ENCODE measurements at places on chromosomes 2 and 18.

DNA sequence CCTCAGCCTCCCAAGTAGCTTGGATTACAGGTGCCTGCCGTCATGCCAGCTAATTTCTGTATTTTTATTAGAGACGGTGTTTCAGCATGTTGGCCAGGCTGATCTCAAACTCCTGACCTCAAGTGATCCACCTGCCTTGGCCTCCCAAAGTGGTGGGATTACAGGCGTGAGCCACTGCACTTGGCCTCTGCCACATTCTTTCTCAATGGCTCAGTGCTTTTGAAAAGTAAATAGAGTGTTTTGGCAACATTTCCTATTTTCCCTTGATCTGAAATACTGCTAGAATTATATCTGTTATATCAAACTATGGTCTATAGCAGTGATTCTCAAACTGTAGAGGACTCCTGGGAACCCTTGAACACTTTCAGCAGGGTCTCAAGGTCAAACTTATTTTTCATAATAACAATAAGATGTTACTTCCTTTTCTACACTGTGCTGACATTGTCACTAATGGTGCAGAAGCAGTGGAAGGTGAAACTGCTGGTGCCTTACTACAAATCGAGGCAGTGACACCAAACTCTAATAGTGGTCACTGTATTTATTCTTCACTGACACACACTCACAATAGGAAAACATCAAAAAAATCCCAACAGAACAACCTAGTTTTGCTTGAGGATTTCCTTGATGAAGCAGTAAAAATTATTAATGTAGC lies 10.6 kb downstream of the DAW1 start:
- no peak for DNase-seq

GRCh38 chr2:41865263-41865662 lies 182.6 kb upstream of the PKDCC start:
- no peak for DNase-seq

DNA sequence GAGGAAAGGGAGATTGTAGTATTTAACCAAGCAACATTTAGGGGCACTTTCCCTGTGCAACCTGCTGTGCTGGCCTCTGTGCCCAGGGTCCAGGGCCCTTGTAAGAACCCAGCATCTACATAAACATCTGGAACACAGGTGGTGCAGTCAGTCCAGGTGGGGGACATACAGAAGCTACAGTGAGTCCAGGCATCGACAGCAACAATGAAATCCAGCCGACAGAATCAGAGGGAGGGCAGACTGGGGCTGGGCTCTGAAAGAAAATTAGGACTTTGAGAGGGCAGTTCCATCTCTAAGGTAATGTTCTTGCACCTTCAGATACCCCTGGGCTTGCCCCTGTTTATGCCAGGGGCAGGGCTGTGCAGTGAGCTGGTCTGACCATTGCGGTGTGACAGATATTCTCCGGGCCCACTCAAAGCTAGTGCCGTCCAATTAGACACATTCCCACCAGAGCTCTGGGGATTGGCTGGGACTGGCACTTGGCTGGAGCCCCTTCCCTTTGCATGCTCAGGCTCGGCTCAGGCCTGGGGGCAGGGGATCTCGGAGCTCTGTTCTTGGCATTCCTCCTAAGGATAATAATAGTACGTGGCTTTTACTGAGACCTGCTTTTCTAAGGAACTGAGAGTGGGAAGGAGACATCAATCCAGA lies 5.4 kb downstream of the LBH start:
- no peak for DNase-seq

DNA sequence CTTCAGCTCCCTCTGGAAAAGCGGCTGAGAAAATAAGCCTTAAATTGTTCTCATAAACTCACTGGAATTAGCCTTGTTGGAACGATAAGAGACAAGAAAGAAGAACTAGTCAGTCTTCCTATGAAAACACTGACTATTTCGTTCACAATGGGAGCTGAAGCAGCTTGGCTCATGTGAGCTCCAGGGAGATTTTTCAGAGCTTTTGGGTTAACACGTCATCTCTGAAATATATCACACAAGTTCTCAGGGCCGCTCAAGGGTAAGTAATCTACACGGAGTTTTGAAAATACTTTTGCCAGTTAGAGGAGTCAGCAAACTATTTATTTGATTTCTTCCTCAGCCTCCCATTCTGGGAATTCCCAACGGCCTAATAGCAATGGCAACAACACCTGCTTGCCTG lies 316.2 kb upstream of the MGAT5 start:
- no peak for DNase-seq

GRCh38 chr2:131008967-131009366 lies 84.3 kb downstream of the FAM168B start:
- no peak for DNase-seq

- no peak for DNase-seq
Measured at GRCh38 chr18:68740966-68741365, 26.1 kb upstream of the TMX3 start.

DNA sequence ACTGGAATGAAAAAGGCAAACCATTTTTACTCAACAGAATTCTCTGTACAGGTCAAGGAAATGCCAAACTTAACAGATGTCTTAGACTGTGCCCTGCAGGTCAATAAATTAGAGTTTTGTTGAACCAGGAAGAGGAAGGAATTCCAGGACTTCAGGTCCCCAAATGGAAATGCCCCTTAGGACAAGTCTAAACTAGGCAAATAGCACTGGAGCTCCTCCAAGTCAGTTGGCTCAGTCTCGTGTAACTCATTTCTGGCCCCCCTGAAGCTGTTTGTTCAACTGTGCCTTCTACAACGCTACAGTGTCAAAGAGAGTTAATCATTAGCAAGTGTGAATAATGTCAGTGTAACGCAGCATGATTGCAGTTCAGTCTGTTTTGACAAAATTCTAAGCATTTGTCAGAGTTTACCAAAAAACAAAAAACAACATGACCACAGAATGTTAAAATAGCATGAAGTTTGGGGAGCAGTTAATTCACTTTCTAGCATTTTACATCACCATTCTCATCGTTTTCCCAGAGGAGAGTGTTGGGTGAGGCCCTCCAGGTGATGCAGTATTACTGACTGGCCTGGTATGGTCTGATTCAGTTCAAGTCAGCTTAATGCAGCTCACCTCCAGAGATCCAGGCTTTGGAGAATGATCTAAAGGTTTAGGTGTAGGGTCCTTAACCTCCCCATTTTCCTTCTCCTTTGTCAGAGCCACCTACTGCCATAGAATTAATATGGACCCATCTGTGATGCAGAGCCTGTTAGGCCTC lies 108.1 kb downstream of the AQP4 start:
- no peak for DNase-seq

DNA sequence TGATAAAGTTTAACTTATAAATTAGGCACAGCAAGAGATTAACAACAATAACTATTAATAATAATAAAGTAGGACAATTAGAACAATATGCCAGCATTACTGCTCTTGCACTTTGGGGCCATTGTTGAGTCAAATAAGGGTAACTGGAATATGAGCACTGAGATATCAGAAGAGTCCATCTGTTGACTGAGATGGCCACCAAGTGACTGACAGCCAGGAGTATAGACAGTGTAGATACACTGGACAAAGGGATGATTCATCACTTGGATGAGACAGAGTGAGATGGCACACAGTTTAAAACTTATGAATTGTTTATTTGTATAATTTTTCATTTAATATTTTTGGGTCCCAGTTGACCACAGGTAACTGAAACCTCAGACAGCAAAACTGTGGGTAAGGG lies 20.0 kb downstream of the NAB1 start:
- DNase-seq = no peak

DNA sequence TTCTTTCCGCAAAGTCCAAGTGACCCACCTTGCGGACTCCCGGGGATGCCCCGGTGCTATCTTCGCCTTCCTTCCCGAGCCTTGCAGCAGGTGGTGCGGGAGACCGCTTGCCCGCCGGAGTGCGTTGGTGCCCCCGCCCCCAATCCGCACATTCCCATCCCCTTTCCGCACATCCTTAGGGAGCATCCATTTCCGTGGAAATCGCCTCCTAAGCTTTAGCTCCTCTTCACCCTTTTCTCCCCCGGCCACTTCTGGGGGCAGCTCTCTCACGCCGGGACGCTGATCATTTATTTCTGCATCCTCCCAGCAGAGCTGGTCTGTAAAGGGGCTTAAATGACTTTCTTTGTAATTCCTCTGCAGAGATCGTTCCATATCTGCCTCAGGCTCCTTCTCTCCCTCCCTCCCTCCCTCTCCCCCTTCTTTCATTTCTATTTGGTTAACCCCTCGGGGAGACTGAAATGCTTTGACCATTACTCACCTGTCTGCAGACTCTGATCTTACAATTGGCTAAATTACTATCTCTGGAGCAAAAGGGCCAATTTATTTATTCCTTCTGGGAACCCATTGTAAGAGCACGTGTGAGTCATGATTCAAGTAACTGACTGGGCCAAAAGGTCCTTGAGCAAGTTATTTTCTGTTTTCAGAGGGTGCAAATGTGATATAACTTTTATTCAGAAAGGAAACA lies 1.3 kb upstream of the LYPD1 start:
- no peak for DNase-seq

DNA sequence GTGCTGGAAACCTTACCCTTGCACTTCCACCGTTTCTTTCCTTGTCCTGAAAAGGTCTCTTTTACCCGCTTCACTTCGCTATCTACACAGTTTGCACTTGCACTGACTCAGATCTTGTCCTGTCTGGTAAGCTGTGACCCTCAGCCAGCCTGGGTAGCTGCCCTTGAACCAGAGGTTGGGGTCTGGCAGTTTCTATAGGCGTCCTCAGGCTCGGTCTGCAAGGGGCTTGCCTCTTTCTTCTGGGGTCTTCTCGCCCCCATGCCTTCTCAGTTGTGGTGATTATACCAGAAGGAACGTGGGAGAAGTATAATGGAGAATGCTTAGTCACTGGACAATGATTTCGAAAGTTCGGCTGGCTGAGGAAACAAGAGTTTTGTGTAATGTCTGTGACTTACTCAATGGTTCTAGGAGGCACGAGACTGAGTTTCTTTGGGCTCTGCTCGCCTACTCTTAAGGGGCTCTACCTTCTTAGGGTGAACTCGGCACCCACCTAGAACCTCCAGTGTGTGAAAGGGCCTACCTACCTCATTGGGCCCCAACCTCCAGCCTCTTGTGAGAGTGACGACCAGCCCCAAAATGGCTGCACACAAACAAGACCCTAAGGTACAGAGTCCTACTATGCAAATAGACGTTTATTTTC lies 6.9 kb upstream of the STAT1 start:
- DNase-seq = no peak

DNA sequence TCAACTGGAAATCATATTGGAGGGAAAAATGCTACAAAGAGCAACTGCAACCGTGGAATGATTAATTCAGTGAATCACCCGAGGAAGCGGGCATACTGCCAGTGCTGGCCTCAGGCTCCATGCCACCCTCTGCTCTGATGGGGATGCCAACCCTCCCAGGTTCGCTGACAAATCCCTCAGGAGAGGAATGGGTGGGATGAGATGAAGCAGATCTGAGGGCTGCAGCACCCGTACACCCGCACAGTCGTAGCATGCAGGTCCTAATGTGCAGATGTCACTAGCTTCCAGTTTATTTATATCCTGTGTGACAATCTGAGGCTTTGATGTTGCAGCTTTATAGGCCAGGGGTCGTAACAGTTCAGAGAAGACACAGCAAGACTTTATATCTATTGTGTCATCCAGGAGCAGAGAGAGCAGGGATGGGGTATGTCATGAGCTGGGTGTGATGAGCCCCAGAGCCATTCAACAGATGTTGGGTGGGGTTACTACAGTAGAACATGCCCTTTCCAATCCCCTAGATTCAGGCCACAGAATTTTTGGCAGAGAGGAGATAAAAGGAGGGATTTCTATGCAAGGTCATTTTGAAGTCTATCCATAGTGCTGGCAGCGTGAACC lies 44.6 kb downstream of the DPP4 start:
- DNase-seq = no peak

GRCh38 chr18:39604836-39605235 lies 2039.2 kb upstream of the CELF4 start:
- no peak for DNase-seq

DNA sequence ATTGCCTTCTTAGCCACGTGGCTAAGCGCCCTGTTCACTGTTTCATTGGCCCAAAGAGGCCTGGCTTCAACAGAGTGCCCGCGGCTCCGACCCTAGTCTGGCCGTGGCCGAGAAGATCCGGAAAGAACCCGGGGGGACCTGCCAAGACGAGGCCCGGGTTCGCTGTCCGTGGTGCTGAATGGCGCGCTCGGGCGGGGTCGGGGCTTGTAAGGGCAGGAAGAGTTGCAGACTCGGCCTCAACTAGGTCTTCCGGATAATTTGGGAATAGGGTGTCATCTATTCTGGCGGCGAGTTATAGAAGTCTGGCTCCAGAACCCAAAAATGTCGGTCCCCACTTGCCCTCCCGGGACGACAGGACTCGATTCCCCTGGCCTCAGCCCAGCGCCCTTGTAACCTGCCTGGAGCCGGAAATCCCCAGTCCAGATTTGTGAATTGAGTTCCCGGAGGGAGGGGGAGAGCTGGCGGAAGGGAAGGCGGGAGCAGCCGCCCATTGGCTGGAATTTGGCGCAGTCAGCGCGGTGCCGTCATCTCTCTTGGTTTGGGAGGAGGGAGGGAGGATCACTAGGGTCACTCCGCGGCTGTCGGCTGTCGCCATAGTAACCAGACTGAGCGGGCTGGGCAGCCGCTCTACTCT lies 3.5 kb downstream of the CDK5R2 start:
- peak; percentile 60 for DNase-seq

GRCh38 chr2:37819186-37819585 lies 105.9 kb upstream of the RMDN2 start:
- DNase-seq = no peak

- DNase-seq = no peak
Measured at GRCh38 chr2:44713170-44713569, 228.3 kb upstream of the SIX3 start.

DNA sequence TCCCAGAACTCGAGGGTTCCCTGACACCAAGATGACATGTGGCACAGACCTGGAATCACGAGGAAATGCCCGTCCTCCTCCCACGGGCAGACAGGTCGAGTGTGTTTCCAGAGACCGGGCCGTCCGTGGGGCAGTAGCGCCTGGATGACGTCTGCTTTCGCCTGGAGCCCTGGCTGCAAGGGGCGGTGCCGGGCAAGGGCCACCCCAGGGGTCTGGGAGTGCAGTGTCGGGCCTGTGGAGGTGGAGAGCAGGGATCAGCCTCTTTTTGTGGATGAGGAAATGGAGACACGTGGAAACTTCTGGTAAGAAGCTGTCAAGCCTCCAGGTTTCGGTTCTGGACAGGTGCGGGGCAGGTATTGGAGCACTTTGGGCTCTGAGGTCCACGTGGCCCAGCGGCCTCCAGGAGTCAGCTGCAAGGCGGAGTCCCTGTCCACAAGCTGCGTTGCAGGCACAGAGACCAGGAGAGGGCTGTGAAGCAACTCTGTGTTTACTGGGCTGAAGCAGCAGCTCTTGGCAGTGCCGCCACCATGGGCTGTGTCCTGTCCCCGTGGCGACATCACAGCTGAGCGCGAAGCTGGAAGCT lies 25.6 kb downstream of the NFATC1 start:
- DNase-seq = no peak

DNA sequence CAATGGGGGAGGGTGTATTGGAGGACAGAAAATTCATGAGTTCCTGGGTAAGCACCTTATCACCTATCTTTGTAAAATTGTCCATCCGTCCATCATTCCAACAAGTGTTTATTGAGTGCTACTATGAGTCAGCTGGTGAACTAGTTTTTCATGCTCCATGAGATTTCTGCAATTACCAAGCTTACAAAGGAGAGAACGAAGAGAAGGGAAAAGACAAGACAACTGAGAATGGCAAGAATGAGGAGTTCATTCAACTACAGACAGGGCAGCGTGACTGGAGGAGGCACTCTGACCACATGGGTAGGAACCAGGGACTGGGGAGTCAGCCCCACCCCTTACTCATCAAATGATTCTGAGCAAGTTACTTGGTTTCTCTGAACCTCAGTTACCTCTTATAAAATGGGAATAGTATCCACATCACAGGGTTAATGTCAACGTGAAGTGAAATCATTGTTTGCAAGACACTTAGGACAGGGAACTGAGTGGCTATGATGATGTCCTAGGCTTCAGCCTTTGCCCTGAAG lies 18.6 kb upstream of the TXNDC2 start:
- DNase-seq = no peak

GRCh38 chr2:2898744-2899143 lies 478.9 kb downstream of the EIPR1 start:
- DNase-seq = no peak
